Omental fat pad (tissue), 4 donors: ENCODE measurements at places on chromosomes 6 and 20.

- DNase-seq, result no peak
These were observed 451 bp downstream of the DNAJC5 start for GRCh38 chr20:63895202-63895951.

- no peak for DNase-seq
These were observed 40.3 kb upstream of the TENT5A start for GRCh38 chr6:81792826-81793225.

DNA sequence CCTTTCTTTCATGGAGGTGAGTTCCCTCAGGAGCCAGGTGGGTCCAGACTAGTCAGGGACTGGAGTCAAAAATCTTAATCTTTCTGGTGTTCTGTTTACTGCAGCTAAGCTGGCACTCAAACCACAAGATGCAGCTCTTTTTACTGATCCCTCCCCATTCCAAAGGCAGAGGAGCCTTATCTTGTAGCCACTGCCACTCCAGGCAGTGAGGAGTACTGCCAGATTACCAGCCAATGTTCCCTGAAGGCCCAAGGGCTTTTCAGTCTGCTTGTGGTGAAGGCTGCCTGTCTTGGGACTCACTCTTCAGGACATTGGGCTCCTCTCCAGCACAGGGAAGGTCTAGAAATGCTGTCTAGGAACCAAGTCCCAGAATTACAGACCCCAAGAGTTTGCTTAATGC, 490.4 kb upstream of the ADGRB3 start:
- DNase-seq, result no peak

GRCh38 chr6:92849636-92850035, 569.7 kb downstream of the EPHA7 start:
- no peak for DNase-seq

GRCh38 chr6:134199848-134200606, 117.9 kb downstream of the SGK1 start:
- DNase-seq, result no peak

GRCh38 chr20:14470977-14471661, 133.7 kb upstream of the FLRT3 start:
- DNase-seq, result no peak

DNA sequence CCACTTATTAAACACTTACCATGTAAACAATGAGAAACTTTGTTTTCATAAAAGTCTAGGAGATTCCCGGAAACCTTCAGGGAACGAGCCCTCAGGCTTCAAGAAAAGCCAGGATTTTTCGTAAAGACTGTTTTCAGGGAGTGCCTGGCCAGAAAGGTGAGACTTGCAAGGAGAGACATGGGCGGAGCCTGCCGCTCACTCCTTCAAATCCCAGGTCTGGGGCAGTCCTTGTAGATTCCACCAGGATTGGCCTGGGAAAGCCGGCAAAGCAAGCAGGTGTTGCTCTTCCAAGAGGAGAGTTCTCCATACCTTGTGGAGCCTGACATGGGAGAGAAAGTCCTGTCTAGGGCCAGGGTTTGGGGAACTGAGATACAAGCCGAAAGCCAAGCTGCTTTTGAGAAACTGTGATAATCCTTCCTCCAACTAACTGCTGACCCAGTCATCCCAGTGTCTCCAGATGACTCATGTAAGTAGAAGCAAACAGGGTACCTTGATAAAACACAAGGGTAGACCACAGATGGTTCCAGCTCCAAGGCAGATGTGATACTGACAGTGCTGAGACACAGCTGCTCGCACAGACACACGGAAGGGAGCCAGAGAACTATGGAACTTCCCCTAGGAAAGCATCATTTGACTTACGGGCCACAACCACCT, 69.4 kb upstream of the NAA20 start:
- no peak for DNase-seq

GRCh38 chr20:50097843-50098242, 15.1 kb downstream of the UBE2V1 start:
- no peak for DNase-seq

GRCh38 chr20:35394271-35394670, 17.5 kb downstream of the UQCC1 start:
- no peak for DNase-seq

GRCh38 chr6:39714802-39715201, 10.4 kb downstream of the KIF6 start:
- DNase-seq, result no peak

GRCh38 chr6:45677381-45678284, 299.9 kb upstream of the SUPT3H start:
- no peak for DNase-seq

DNA sequence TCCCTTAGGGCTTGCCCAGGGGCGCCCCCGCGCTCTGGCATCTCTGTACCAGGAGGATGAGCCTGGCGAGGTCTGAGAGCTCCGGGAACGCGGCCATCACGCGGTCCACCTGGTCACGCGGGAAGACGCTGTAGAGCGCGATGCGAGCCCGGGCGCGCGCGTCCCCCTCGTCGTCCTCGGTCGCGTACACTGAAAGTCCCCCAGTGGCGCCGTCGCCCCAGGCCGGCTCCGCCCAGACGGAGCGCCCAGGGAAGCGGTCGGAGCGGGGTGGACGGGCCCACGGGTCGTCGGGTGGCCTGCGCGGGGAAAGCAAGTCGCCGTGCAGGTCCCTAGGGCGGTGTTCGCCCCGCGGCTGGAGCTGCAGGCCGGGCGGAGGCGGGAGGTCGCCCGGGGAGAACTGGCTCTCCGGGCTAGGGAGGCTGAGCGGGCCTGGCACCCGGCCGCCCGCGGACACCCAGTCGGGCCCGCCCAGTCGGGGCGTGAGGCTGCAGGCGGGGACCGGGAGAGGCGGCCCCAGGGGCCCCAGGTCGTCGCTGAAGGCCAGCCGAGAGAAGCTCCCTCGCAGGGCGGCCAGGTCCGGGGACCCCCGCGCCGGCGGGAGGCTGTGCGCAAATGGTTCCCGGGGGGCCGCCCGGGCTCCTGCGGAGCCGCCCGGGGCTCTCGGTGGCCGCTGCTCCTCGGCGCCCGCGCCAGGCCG, 34.0 kb downstream of the ZC3H12D start:
- DNase-seq, result no peak

DNA sequence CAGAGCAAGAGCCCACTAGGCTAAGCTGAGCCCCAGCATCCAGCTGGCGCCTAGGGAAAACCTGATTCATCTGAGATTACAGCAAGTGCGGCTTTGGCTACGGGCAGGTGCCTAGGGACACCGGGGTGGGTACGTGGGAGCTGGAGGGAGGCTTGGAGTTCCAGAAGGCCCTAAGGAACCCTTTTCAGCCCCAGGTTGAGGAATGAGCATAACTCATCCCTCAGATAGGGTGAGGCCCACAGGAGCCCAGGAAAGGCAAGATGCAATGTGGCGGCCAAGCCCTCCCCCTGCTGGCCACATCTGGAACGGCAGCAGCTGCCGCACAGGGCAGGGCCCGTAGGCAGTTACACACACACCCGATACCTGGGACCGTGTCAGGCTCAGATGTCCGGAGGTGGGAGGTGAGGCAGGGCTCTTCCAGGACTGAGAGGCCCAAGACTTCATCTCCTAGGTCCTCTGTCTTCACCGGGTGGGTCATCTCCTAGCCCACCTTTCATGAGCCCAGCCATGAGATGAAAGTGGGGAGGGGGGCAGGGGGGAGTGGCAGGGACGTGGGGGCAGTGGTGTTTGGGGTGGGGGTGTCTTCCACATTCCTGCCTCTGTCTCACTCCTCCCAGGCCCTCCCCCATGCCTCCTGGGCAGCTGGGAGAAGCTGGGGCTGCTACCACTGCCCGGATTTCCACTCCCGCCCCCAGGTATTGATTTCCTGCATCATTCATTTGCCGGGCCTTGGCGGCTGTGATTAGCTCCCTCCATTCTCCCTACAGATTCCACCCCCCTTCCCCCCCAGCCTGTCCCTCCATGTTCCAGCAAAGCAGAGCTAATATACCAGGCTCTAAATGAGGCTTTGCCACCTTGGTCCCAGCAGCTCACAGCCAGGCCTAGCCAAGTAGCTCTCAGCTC, 5.5 kb downstream of the MDGA1 start:
- peak; percentile 67 for DNase-seq

DNA sequence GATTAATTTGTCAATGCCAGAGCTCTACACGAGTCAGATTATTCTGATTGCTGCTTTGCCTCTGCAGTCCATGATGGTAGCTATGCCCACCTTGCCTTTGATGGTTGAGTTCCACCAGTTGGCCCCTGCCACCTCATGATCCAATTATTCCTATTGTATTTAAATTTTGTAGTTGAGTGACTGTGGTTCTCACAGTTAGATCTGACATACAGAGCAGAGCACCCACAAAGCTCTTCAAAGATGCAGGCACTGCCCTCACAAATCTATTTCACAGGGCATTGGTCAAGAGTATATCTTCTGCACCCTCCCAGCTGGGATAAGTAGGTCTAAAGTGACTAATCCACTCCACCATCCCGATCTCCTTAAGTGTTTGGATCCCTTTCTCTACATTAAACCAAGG, 318.8 kb downstream of the EYA4 start:
- DNase-seq, result no peak

GRCh38 chr20:13526551-13526950, 112.2 kb downstream of the TASP1 start:
- no peak for DNase-seq

DNA sequence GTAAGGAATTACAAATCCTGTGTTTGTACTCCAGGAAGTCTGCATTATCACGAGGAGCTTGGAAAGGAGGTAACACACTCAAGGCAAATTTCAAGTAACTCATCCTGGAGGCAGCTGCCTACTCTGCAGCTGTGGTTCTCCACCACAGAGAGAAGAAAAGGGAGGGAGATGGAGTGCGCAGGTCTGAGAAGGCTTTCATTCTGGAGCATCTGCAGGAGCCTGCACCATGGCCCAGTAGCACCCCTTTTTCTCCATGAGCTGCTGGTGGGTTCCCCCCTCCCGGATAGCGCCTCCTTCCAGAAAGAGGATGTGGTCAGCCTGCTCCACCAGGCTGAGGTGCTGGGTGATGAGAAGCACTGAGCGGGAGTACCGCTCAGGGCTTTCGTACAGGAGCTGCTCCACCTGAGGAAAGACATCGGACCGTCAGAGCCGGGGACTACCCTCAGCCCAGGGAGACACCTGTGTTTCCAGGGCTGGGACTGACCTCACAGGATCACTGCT, 1.6 kb upstream of the PSMB8 start:
- no peak for DNase-seq

DNA sequence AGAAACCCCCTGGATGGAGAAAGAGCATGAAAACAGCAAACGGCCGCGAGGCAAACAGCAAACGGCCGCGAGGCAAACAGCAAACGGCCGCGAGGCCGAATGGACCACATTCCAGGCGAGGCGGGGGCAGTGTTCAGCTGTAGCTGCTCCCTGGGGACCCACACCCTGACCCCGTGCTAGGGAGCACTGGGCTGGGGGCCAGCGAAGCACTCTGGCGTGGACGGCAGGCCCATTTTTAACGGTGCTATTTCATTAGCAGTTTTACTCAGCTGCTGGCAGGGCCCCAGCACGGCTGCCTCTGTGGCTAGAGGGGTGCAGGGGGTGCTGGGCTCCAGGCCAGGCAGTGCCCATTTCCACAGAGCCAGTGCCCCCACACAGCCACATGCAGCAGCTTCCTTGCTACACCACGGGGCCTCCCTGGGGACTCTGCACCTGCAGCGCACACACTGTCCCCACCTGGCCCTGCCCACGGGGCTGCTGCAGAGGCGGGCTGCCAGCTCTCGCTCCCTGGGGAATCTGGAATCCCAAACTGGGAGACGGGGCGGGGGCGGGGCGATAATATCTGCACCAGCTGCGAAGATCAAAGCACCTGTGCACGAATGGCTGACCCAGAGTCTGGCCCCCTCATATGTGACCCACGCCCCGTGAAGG, 35.6 kb upstream of the SLCO4A1 start:
- DNase-seq, result no peak

- no peak for DNase-seq
These were observed 9.3 kb upstream of the RNGTT start for GRCh38 chr6:88972504-88973423.

GRCh38 chr6:103925317-103925716, 934.4 kb downstream of the HACE1 start:
- DNase-seq, result no peak

DNA sequence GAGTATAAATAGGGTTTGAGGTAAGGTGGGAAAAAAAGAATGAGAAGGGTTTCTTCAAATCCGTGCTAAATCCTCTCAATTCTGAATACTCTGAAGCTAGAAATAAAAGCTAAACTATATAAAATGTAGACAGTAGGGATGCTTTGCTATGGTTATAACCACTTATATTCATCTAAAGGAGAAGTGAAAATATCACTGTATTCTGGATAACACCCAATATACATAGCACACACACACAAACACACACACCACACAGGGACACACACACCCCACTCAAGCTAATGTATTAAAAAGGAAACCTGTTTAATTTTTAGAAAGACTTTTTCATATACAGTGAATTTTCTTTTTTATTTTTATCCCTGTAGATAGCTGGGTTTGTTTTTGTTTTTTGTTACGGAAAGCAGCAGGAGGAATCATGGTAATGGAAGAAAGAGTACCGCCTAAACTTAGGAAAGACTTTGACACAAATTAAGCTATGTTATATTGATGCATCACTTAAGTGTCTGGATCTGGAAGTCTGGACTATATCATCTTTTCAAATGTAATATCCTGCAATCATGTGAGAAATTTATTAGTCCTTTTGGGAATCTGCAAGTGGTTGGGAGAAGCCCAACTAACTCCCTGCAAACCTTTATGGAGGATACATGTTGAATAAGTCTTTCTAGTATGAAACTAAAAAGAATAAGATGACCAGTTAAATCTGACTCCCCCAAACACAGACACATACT, 68.4 kb upstream of the FABP7 start:
- no peak for DNase-seq

- no peak for DNase-seq
These were observed 584 bp downstream of the MTCH1 start for GRCh38 chr6:36985417-36985807.

DNA sequence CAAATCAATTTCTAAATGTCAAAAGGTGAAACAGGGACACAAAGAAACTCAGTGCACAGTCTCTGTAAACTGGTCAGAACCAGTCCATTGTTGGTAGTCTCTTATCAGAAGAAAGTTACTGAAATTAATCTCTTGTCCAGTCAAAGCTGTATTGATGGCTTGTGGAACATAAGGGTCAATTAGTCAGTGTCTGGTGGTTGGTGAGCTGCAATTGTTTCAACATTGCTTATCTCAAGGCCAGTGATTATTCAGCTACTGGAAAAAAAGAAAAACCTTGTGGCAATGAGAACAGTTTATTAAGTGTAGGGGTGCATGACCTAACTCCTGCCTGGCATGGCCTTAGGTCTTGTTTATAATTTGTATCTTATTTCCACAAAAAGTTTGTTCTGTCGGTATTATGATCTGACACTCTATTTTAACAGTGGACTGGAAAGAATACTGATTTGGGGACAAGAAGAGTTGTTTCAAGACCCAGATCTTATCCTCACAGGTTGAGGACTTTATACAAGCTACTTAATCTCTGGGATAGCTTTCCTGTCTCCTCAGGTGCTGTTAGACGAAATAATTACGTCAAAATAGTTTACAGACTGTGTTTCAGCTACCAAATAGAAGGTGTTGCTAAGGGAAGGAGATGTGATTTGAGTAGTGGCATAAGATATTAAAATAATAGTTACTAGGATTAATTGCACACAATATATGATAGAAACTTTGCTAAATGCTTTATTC, 520.0 kb upstream of the IRAK1BP1 start:
- DNase-seq, result no peak
